ENCODE measurements at places on chromosomes 3 and 15.
A peak's percentile ranks its signal among the peaks of the same experiment; 100 is the strongest.

DNA sequence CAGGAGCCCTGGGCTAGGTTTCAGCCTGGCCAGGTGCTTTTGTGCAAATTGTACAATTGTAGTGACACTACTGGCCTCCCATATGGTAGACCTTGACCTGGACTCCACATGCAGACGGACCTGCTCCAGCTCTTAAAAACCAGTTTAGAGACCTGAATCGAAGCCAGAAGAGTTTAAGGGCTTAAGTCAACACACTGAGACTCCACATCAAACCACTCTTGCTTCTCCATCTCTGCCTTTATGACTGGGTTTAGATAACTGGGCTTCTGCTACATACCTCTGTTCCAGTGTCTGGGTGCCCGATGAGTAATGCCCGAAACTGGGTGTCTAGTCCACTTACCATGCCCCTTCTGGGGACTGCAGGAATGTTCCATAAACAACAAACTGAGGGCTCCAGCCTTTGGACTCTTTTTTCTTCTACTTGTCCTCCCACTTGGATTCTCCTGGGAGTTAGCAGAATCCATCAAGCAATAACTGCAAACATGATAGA is 32.8 kb downstream of the TMEM212 start:
- peak; percentile 65 for DNase-seq

DNA sequence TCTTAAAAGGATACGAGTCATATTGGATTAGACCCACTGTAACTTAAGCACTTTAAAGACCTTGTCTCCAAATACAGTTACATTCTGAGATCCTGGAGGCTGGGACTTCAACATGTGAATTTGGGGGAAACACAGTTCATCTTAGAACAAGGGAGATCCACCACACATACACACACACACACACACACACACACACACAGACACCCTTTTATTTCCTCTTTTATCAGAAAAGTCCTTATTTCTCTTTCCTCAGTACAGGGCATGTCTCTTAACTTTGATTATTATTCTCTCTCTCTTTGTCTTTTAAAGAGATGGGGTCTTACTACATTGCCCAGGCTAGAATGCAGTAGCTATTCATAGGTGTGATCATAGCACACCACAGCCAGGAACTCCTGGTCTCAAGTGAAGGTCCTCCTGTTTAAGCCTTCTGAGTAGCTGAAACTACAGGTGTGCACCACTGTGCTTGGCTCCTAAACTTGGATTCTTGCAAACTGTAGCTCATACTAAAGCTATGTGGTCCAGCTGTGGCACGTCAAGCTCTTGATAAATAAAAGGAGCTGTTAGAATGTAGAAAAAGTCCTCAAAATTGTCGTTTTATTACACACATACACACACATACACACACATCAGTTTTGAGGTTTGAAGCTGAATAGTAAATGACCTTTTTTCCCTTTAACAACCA is 7.4 kb downstream of the GOLM2 start:
- DNase-seq = no peak

DNA sequence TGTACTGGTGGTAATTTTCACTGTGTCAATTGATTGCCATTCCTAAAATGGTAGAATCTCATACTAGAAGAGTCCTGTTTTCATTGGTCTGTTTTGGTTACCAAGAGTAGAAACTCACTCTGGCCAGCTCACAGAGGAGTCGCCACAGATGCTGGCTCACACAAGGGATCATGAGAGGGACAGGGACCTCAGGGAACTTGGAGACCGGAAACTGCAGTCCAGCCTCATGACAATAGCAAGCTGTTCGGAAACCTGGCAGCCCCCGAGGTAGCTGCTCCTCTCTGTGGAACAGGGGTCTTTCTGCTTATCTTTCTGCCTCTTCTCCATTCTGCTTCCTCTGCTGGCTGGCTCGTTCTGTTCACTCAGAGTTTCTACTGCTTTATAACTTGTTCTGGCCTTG is 192.9 kb downstream of the PLCL2 start:
- no peak for DNase-seq

- no peak for DNase-seq
These were observed 7.0 kb downstream of the CEP152 start for GRCh38 chr15:48803877-48804276.

DNA sequence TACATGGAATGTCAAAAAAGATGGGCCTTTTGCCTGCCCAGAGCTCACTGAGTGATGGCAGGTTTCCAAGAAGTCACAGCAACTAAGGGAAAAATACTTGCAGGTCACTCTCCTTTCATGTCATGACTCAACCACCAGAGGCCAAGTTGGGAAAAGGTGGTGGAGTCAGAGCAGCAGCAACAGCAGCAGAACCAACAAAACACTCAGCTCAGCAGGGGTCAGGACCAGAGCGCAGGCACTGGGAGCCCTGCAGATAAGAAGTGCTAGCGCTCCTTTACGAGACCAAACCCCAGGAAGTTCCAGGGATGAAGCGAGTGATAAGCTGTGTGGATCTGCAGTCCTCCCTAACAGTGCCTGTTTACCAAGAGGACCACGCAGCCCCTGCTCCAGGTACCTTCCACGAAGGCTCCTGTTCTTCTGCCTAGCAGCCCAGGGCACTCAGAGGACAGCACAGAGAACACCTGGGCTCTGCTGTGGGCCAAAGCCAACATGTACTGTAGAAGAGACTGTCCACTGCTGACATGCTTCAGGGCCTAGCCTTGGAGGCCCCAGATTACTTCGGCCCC is 26.0 kb downstream of the POC1A start:
- DNase-seq = no peak

GRCh38 chr3:37118163-37118562 is 56.2 kb downstream of the LRRFIP2 start:
- DNase-seq = no peak

- no peak for DNase-seq
These were observed 651.0 kb upstream of the ARPP21 start for GRCh38 chr3:34988296-34988695.

DNA sequence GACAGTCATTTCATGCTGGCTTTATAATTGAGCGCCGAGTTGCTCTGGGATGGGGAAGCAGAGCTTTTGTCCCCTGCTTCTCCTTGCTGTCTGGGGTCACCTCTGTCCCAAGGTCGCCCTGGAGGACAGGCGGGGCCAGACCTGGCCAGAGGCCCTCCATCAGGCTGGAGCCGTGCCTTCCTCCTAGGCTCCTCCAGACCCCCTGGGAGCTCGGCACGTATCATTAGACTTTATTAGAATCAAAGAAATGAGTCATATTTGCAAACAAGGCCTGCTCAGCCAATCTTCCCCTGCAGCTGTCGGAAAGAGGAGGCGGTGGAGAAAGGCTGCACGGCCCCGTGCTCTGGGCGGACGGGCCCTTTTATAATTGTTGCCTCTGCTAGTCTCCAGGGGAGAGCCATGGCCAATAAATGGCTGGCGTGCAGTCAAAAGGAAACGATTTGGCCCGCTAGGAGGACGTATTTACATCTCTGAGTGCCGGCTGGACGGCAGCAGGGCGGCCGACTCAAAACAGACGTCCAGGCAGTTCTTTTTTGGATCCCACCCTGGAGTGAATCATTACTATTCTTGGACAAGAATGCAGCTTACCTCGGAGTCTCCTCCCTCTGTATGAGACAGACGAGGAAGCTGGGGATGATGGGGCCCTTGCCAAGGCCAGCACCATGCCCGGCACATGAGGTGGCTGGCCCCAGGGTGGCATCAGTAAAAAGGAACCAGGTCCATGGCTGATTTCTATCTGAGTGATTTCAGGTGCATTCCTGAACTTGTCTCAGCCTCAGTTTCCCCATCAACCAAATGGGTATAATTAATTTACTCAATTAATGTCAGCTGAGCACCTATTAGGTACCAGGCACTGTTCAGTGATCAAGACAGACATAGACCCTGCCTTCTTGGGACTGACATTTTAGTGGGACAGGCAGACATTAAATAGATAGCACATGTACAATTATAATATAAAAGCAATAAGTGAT is 50.6 kb downstream of the SLC6A6 start:
- peak; percentile 90 for DNase-seq

- DNase-seq = no peak
These were observed 2.2 kb downstream of the CADM2 start for GRCh38 chr3:84961011-84961410.

DNA sequence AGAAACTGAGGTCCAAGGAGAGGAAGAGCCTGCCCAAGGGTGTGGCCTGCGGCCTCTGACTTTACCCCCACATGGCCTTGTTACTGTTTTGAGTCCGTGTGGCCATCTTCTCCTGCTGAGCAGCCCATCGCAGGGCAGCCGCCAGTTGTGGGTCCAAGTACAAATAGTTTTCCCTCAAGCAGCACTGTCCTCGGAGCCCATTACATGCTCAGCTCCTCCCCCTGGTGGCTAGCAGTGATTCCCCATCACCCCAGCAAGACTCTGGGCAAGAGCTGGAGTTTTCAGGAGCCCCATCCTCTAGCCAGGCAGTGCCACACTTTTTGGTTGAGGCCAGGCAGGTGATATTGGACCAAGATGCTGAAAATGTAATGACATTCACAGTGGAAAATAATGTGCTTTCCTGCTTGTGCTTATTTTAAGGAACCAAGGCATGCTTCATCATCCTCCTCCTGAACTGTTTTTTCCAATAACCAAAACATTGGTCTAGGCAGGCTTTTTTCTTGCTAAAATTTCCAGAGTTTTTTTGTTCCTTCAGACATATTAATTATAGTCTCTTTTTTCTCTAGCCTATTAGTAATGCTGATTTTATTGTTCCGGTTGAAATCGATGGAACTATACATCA is 23.2 kb upstream of the VILL start:
- peak; percentile 24 for DNase-seq

DNA sequence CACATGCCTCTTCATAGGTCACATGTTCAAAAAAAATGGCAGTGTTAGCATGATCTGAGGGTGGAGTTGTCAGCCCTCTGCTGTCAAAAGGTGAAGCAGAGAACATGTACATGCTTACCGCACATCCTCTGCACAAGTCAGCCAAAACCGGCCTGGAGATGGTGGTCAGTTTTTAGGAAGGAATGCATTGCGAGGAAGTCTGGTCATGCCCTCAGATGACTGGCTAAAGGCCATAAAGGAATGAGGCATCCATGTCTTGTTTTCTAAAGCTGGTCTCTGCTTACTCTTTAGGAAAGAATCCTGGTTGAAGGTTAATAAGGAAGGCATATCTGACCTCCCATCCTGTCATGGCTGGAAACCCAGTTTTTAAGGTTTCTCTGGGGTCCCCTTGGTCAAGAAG is 292.0 kb upstream of the CCDC54 start:
- DNase-seq = no peak

GRCh38 chr3:192745150-192745549 is 17.8 kb upstream of the FGF12 start:
- DNase-seq = no peak

GRCh38 chr15:75930866-75931265 is 27.2 kb downstream of the FBXO22 start:
- no peak for DNase-seq

Measured in NCI-H2029 treated with DMSO at 0.1 percent for 48 hours (cell line).